CD4-positive, alpha-beta T cell (primary cell): ENCODE measurements at places on chromosomes 1 and 21.

DNA sequence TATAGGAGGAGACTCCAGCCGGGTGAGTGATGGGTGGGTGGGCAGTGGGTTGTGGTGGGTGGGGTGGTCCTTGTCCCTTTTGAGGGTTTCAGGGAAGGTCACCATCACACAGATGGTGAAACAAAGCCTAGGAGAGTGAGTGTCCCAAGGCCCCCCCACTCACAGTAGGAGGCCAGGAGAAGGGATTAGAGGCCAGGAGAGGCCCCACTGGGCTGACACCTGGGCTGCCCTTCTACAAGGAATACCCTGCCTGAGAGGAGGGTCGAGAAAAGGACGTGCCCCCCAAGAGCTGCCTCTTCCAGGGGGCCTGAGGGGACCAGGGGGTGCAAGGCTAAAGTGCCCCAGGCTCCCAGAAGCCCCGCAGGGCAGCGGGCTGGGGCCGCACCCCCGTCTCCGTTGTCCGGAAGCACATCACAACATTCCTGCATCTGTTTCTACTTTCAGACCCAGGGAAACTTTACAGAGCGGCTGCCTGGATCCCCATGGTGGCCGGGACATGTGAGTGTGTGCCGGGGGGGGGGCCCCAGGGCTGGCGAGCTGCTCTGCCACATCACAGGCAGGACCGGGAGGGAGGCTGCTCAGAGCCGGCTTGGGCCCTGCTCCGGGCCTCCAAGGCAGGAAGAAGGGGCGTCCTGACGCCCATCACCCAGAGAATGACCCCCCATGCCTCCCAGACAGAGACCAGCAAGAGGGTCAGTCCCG, 68.2 kb downstream of the ARHGEF16 start:
- DNase-seq: no peak

DNA sequence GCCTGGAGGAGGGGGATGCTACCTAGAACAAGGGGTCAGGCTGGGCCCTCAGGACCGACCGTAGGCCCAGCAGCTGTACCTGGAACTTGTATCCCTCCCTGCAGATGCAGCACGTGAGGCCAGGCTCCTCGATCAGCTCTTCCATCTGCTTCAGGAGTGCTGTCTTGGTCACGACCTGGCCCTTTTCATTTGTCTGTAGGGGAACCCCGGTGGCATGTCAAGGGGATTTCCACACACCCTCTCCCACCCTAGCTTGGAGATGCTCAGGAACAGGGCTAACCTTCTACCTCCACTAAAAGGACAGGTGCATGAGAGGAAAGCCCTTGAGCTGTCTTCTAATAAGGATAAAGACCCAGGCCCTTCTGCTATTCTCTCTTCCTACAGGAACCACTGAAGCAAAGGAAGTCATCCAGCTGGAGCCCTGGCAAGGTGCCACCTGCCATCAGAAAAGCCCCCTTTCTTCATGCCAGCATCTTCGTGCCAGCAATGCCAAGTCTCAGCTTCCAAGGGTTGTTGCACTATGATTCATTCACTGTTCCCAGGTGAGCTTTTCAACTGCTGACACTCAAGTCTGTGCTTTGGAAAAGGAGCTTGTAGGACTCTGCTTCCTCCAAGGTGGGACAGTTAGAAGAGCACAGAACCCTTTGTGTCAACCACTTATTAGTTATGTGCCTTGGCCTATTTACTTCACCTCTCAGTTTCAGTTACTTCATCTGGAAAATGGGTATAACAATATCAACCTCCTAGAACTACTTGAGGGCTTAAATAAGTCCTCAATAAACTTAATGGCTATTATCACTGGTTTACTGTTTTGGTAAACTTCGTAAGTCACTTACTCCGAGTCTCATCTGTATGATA, 122.1 kb downstream of the UBR4 start:
- DNase-seq: no peak

- DNase-seq: no peak
These were observed 35.4 kb downstream of the TMPRSS15 start for GRCh38 chr21:18368205-18368604.

DNA sequence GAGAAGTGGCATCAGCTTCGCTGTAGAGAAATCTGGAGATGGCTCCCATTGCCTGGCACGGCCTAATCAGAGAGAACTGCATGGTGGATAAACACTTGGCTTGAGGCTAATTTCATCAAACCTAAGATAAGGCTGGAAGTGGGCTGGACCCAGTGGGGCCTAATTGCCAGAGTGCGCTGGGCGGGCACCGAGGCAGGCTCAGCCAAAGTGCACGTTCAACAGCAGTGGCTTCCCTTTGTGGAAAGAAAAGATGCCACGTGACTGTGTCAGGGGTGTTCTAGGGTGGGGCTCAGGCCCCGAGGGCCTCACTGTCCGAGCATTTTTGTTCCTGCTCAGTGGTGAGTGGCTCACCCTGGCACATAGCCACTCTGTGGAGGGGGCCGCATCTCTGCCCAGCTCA, 5.8 kb downstream of the PLCH2 start:
- no peak for DNase-seq

DNA sequence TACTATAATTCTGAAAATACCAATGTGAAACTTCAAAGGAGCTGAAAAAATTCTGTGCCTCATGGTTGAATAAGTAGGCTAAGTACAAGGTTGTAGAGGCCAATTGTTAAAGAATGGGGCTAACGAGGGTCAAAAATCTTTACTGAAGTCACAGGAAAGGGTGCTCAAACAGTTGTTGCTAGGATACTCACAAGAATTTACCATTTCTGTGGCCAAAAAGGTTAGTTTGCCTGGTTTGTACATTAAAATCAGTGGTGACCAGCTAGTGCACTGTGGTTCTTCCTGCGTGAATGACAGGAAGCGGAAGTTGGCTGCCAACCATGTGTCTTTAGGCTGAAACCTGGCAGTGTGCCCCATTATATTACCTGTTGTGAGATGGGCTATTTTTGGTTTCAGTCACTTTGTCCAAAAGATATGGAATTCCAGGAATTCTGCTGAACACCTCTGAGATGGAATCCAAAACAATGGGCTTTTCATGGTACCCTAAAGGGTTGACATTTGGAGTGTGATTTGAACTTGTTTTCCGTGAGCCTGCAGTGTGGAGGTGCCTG, 13.5 kb downstream of the MAP3K21 start:
- DNase-seq: no peak
